Glomerular endothelial cell (primary cell): ENCODE measurements at places on chromosomes 12 and 14. TPM values are rescaled to one million over a fixed set of nuclear protein-coding genes. Genes with fewer than 3 reads are reported as not detected.
A peak's percentile ranks its signal among the peaks of the same experiment; 100 is the strongest.

The ANKS1B gene
- total RNA-seq = not detected in 2 replicates

The HHIPL1 gene
- total RNA-seq = 2.6 and 4.3 TPM in 2 replicates

The COX8C gene
- total RNA-seq = not detected in 2 replicates

The RDH5 gene
- total RNA-seq = 1.0 and 2.6 TPM in 2 replicates

DNA sequence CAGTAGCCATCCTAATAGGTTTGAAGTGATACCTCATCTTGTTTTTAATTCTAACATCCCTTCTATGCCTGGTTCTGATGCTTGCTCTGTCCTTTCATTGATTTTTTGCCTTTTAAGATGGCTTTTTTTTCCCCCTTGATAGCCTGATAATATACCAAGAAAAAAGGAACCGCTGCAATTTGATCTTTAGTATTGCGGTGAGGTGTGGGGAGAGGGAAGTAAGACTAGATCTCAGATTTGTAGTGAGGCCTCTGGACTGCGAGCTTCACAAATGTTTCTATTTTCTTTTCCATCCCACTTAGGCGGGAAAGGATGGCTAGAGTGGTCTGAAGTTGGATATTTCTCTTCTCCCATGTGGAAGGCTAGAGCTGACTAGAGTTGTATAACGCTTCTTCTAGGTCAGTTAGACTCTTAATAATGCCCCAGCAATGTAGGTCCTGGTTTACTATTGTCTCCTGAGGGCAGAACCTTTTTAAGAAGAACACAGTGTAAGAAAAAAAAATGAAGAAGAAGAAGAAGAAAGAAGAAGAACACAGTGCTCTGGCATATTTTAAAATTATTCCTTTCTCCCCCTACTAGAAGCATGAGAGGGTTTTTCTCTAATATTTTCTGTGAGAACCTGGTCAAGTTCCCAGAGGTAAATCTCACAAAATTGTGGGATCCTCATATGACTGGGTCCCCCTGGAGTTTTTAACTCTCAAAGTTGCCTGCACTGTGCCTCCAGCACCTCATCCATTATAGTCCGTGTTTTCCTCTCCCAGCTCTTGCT, 11.9 kb upstream of the KLRB1 start:
- DNase-seq = no peak

GRCh38 chr14:100306998-100307765, 938 bp upstream of the SLC25A29 start:
- DNase-seq = no peak

- DNase-seq = no peak
Observed at GRCh38 chr14:75380656-75381055, 47.2 kb upstream of the JDP2 start.

- DNase-seq = no peak
Observed at GRCh38 chr12:115964214-115964613, 313.3 kb downstream of the MED13L start.

- DNase-seq = no peak
Observed at GRCh38 chr12:64097366-64098105, 124.6 kb downstream of the KICS2 start.

GRCh38 chr14:74018174-74018585, 908 bp downstream of the ENTPD5 start:
- DNase-seq = peak; percentile 34

GRCh38 chr12:50057000-50057841, at the start of gene ASIC1:
ASIC1 (plus strand) TSS chr12:50057596; CDS start chr12:50058767, 1,171 bp downstream.
- DNase-seq = no peak
